ENCODE measurements at places on chromosomes 13 and 19.

GRCh38 chr19:6412447-6413091, 12.0 kb downstream of the KHSRP start:
- no peak for DNase-seq

- DNase-seq, result no peak
These were observed 13.1 kb downstream of the IRS2 start for GRCh38 chr13:109773276-109773675.

- DNase-seq, result no peak
These were observed 19.1 kb upstream of the AKAP8 start for GRCh38 chr19:15398501-15399233.

DNA sequence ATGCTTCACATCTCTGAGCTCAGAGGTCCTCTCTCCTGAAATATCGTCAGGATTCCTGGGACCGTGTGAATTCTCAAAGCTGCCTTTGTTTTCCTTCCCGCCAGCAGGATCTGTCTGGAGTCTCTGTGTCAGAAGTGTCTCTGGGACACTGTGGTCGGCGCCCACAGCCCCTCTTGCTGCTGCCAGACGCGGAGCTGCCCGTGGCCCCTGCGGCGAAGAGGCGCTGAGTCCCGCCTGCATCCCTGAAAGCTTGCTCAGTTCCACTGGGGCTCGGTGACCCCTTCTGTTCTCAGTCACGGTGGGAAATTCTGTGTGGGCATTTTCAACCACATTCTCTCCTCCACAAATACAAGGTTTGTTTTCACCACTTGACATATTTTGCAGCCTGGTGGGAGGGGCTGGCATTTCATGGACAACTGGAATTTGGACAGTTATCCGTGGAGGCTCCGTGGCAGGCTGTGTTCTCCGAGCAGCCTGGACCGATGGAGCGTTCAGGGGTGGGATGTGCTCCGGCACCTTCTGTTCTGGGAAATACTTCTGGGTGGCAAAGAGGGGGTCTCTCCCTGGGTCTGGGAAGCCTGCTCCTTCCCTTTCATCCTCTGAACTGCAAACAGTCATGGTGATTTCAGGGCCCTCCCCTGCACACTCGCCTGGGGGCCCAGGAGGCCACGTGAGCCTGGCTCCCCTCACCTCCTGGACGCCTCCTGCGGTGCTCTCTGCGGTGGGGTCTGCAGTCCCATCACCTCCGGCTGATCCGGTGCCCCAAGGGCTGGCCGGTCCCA, 42.6 kb upstream of the GRTP1 start:
- no peak for DNase-seq

DNA sequence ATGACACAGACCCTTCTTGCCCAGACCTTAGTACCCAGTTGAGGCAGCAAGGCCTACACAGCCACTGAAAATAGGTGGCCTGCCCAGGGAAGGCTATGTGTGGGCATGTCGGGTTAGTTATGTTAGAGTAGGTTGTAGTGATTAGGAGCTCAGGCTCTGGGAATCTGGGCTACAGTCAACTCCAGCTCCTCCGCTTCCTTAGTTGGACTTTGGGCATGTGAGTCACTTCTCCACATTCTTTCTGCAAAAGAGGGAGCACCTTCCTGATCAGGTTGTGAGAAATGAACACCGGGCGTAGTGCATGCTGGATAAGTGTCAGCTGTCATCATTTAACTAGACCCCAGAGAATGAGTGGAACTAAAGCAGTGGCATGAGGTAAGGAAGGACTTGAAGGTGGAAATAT, 64.8 kb downstream of the ARHGAP35 start:
- DNase-seq, result no peak

- DNase-seq, result no peak
These were observed 481 bp downstream of the ALOX5AP start for GRCh38 chr13:30735872-30736175.

- no peak for DNase-seq
These were observed 14.0 kb upstream of the URI1 start for GRCh38 chr19:29927944-29928625.

GRCh38 chr19:4009990-4010807, 2.7 kb downstream of the PIAS4 start:
- DNase-seq, result no peak

DNA sequence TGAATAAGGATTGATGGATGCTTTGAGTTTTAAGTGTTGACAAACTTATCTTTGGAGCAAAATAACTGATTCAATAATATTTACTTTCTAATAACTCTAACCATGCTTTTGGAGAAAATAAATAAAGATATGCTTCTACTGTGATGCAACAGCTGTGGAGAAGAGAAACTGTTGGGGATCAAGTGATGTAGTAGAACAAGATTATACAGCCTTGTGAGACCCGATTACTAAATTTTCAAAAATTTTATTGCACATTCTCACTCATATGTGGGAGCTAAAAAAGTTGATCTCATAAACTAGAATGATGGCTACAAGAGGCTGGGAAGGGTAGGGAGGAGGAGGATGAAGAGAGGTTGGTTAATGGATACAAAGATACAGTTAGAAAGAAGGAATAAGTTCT, 85.5 kb upstream of the OXGR1 start:
- DNase-seq, result no peak

DNA sequence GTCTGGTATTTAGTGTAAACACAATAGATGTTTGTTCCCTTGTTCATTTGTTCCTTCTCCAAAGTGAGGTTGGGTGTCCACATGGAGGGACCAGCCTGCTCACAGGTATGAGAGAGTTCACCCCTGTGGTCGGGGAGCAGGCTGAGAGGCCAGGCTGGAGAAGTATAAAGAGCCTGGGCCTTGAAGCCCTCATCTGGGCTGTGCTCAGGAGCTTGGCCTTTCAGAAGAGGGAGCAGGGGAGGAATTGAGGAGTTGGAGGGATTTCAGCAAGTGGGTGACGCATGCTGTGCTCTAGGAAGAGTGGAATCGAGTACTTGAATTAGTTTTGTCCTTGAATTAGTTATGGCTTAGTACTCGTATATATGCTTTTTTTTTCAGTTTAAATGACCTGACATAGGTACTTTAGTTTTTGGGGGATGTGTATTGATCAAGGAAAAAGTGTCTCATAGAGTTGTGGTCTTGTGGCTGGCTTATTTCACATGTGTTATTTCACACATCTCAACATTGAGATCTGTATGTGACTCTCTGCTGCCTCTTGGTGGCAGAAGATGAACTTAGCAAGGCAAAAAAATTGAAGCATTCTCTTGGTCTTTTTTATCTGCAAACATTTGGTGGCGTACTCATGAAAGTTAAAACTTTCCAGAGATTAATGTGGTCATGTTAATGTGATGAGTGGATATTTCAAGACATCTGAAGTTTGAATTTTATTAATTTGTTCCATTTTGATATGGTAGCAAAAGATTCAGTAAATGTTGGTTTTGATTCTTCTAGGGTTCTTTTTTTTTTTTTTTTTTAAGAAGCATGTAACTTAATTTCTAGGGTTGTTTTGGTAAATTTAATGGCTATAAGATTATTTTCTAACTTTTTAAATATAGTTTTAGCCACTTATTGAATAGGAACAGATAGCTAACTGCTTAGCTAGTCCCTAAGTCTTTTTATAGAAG, 54.3 kb downstream of the SLAIN1 start:
- peak; percentile 14 for DNase-seq

Data from stimulated activated CD4-positive, alpha-beta T cell treated with anti-CD3 and anti-CD28 coated beads, Interleukin-1b, Interleukin-23, amount 100 ng/mL, for 24 hours (primary cell).